ENCODE measurements at places on chromosomes 11 and 22.

DNA sequence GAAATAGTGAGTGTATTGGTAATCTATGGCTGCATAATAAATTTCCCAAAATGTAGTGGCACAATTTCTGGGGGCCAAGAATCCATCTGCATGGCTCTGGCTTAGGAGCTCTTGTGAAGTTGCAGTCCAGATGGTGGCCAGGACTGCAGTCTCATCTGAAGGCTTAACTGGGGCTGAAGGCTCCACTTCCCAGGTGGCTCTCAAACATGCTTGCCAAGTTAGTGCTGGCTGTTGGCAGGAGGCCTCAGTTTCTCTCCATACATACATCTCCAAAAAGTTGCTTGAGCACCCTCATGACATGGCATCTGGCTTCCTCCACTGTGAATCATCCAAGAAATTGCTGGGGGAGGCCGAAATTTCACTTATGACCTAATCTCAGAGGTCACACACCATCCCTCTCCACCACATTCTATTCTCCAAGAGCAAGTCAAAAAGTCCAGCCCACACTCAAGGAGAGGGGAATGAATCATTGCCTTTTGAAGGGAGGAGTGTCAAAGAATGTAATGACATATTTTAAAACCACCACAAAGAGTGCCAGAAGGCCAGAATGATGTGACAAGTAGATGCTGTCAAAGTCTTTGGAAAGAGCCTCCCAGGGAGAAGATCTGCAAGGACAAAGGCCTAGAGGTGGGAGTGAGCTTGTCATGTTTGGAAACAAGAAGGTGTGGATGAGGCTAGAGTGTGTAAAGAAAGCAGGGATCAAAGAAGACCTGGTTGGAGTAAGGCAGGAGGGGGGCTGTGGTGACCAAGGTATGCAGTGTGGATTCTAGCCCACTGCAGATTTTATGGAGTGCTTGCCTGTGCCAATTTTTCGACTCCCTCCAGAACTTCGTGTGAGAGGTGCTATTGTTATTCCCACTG, 566.2 kb downstream of the MIAT start:
- DNase-seq, result no peak

DNA sequence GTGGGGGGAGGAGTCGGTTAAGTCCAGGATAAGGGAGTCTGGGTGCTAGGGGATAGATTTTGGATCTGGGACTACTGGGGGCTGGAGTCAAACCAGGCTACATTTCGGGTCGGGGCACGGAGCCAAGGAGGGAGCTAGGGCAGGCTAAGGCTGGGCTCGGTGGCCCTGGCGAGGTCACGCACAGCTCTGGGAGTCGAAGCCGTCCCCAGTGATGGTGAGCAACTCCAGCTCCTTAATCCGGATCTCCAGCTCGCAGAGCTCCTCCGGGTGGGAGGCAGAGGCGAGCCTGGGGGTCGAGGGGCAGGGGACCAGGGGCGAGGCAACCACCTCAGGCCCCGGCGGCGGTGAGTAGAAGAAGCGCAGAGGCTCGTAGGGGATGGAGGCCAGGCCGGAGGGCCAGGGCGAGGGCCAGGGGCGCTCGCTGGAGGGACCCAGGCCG, 544 bp downstream of the C11orf91 start:
- DNase-seq, result no peak

- DNase-seq, result peak; percentile 89
Measured at GRCh38 chr22:46762238-46763050, at the start of gene TBC1D22A. TBC1D22A (plus strand) TSS chr22:46762650; CDS start chr22:46762787, 137 bp downstream.

DNA sequence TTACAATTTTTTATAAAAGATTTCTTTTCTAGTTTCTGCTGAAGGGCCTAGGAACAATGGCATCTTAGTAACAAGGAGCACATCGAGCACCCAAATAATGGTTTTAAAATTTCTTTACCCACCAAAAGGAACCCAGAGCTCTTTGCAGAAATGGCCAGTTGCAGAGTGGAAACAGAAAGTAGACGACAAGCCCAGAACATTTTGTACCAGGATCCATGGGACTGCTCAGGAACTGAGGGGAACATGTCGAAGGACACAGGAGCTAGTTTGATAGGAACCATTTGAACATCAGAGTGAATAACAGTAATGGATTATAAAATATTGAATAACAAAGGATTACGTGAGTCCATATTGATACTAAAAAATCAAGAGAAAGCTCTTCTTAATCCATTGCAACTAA, 17.3 kb downstream of the PANX1 start:
- DNase-seq, result no peak

Data from AML-193 (cell line).